Nucleus accumbens (tissue), 56 donors: ENCODE measurements at places on chromosomes 2 and 18.

GRCh38 chr18:25231327-25231691, 120.7 kb downstream of the ZNF521 start:
- DNase-seq, result no peak

DNA sequence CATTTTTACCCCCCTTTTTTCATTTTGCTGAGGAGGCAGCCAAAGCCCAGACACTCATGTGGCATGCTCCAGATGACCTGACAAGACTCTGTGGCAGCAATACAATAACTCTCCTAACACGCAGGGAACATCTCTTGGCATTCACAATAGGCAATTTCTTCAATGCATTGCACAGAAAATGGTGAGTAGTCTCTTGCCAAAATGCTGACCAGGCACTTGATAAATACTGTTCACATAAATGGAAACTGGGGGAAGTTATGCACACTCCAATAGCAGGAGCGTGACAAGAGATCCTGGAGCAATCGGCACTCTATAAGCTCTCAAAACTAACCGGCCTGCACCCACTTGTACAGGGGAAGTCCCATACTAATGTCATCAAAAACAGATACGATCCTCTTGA, 66.3 kb downstream of the NBAS start:
- no peak for DNase-seq

DNA sequence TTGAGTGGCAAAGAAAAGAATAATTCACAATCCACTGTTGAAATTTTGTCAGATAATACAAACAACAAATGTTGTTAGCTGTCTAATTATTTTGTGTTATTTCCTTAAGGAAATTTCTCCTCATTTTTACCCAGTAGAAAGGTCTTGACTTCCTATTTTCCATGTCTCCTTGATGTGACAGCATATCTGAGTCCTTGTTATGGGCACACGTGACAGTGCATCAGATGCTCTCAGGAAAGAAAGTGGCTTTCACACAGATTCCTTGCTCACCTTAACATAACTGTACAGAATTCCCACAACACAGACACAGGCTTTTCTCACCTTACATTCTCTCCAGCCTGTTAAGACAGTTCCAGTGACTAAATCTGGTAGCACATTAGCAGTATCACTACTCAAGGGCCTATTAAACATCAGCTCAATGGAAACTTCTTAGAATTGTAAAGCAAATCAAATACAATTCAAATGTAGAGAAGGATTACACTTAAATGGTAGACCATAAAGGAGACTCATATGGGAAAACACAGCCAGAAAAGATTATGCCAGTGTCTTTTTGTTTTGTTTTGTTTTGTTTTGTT, 30.2 kb upstream of the GPR55 start:
- DNase-seq, result no peak

DNA sequence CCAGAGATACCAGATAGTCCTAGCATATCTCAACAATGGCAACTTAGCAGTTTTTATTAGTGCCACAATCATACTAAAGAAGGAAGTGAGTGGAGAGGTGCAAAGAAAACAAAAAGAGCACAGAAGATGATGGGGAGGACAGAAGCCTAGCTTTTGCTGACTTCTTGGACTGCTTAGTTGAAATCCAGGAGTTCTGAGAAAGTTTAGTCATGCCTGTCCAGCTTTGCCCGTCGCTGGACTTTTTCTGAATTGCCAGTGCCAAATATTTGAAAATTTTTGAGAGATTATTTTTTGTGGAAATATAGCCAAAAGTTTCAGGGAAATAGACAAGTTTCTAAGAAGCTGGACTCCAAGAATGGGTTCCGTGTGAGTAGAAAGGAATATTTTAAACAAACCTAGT, 558.7 kb upstream of the TNP1 start:
- DNase-seq, result no peak

DNA sequence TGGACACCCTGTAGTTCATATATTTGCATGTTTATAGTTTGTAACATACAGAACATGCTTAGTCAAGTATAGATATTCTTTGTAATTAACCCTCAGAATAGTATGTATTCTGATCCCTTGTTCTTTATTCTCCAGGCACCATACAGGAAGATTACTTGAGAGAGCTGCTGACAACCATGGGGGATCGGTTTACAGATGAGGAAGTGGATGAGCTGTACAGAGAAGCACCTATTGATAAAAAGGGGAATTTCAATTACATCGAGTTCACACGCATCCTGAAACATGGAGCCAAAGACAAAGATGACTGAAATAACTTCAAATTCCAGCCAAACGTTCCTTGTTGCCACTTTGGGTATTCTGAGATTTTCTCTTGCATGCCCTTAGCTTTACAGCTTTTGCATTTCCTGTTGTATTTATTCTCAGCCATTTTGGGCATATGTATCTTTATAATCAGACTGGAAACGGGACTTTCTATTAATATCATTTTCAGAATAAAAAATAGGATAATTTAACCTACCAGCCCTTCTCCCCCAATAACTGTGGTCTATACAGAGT, 6.2 kb upstream of the MYL12B start:
- DNase-seq, result no peak

- no peak for DNase-seq
Observed at GRCh38 chr18:3111523-3112240, 98.7 kb upstream of the LPIN2 start.

DNA sequence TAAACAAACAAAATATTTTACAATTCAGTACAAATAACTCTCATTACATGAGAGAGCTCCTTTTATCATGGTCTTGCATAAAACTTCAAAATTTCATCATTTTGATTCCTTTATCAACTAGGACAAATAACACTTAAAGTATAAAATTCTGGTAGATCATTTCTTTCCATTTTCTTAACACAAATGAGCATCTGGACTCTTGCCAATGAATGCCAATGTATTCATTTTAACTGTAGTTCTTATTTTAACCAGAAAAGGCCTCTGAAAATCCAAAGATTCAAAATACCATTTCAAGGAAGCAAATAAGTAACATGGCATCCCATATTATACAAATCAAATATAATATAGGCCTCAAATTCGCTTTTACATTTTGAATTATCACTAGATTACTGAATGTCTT, 13.8 kb upstream of the POU3F3 start:
- no peak for DNase-seq

- no peak for DNase-seq
Observed at GRCh38 chr2:88448248-88448647, 4.2 kb downstream of the FOXI3 start.

GRCh38 chr2:105301646-105302045, 27.9 kb downstream of the TGFBRAP1 start:
- DNase-seq, result no peak

DNA sequence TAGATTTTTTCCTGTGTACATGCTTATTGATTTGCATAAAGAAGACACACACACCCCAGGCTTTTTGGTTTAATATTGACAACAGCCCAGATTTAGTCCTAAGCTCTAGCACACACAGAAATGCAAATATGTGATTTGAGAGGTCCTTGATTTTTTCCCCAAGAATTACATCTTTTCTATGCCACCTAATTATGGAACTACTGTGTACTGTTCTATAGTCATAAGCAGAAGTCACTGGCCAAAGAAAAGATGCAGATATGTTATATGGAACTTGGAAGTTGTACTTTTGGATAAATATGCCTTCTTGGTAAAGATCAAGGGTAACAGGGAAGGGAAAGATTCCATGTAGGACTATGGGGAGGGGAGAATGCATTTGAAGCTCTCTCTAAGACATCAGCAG, 105.6 kb downstream of the SETBP1 start:
- no peak for DNase-seq

DNA sequence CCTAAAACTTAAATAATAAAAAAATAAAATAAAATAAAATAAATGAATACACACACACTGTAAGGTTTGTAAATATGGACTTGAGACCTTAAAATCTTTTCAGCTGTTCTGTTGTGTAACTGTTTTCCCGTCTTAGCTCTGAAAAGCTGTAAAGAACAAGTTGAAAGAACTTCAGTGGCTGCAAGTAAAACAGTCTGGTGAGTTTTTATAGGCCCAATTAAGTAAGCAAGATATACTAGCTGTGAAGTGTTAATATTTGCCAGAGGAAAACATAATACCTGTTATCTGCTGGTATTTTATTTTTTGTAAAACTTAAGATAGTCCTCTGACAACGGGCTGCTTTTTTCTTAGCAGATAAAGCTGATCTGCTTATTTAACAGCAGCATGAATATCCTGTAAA, 176.9 kb upstream of the NRP2 start:
- DNase-seq, result no peak

GRCh38 chr2:44747794-44748193, 193.7 kb upstream of the SIX3 start:
- DNase-seq, result no peak

GRCh38 chr2:62250239-62250638, 54.3 kb downstream of the B3GNT2 start:
- no peak for DNase-seq

DNA sequence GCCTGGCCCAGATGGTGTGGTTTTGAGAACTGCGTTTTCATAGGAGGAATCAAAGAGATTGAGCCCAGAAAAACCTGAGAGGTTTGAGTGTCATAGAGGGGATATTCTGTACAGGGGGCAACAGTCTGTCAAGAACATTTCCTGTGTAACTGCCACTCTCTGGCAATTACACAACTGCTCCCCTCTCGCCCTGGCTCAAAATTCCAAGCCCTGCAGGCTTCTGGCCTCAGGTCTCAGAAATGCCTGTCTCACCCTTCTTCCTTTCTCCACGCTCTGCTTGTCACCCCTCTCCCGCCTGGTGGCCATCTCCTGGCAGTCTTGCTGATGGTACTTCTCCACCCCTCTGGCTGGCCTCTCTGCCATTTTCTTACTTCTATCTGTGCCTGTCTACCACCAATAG, 4.0 kb downstream of the VAMP5 start:
- DNase-seq, result no peak

- no peak for DNase-seq
Observed at GRCh38 chr18:32909798-32910561, 137.2 kb upstream of the KLHL14 start.

DNA sequence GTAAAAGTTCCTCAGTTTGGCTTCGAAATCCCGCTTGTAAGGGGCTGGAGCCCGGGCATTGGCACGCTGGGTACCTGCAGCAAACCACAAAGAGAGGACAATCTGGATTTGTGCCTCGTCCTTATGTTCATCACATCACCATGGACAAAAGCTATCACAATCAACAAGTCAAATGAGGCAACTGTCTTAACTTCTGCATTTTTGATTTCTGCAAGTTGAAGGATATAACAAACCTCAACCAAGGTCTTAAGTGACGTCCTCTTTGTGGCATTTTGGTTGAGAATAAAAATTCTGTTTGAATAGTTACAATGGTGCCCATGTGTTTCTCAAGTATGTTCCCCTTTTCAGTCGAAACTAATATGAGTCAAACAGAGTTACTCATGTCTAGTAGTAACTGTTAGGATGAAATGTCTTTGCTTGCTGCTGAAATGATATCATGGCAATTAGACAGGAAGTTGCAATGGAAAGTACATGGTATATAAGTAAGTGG, 70.8 kb upstream of the STK17B start:
- no peak for DNase-seq

- DNase-seq, result peak; percentile 58
Observed at GRCh38 chr18:76493213-76494161, 1.6 kb downstream of the ZNF516 start.

GRCh38 chr2:140542627-140543026, 1588.2 kb downstream of the LRP1B start:
- DNase-seq, result no peak

DNA sequence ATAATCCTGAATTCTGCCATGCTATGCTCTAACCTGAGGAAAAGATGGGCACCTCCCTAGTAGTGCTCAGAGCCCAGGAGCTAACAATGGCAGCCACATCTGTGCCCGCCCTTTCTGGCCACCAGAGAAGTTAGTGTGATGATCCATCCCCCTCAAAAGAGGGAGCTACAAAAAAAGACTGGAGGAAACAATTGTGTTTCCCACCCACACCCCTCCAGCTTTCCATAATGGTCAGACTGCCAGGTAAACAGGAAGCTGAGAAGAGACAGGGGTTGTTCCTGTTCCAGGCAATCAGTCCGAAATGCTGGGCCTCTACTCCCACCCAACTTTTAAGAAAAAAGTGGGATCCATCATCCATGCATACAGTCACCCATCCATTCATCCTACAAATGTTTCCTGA, 3.2 kb downstream of the TBC1D8 start:
- DNase-seq, result no peak

GRCh38 chr18:26487437-26487836, 60.9 kb downstream of the KCTD1 start:
- no peak for DNase-seq

- DNase-seq, result no peak
Observed at GRCh38 chr2:106012591-106013347, 181.3 kb downstream of the UXS1 start.

DNA sequence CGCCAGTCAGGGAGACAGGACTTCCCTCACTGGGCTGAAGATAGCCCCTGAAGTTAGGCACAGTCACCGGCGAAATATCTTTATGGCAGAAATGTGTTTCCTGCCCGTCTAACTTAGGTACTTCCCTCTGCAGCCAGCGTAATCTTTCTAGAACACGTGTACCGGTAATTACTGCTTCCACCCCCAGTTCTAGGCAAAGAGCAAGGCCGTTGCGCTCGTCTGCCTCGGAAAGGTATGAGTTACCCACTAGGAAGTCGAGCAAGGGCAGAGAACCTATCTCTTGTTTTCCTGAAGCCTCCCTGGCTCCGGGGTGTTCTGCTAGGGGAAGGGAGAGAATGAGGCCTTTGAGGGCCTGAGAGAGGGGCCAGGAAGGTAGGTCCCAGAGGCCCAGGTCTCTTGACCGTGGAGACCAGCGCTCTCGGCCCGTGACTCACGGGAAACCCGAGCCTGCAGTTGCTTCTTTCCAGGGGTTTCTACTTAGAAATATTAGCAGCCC, 70.0 kb downstream of the TWSG1 start:
- DNase-seq, result no peak

DNA sequence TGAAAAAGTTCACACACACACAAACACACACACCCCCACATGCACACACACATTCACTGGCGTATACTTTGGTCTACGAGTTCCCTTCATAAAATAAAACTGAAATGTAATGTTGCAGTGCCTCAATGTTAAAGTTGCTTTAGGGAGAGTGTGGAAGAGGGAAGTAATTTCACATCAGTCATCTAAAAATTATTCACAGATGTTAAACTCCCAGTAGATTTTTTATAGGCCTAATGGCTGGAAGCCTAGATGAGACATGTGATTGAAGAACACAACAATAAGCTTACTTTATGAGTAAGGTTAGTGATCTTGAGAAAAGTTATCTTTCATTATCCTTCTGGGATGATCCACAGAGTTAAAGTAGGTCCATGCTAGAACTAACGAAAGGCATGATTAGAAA, 506.7 kb upstream of the CNTNAP5 start:
- no peak for DNase-seq

- DNase-seq, result no peak
Observed at GRCh38 chr2:34423301-34423700, 824.2 kb upstream of the FAM98A start.

GRCh38 chr18:79871026-79871390, 73.3 kb downstream of the KCNG2 start:
- DNase-seq, result no peak

- DNase-seq, result no peak
Observed at GRCh38 chr2:6917071-6917760, at the start of gene RNF144A. Gene RNF144A, plus strand, starts transcription at chr2:6917412. Its CDS starts 79,515 bp downstream, at chr2:6996927.

DNA sequence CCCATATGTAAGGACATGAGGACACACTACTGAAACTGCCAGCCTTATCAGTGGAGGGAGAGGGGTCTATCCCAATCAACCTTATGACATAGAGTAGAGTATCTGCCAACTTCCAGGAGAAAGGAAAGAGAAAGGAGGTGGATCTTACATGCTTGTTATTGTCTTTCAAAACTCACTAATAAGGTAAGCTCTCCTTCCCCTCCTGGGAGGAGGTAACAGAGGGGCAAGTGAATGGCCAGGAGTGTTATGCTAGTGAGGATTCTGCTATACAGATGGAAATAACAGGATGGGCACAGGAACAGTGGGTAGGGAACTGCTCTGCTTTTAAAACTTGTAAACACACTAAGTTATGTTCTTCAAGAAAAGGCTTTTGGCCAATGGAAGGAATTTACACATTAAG, 1020.1 kb downstream of the TDRD15 start:
- DNase-seq, result no peak
